ENCODE measurements at places on chromosomes 4 and X. TPM values are rescaled to one million over a fixed set of nuclear protein-coding genes. Genes with fewer than 3 reads are reported as not detected.

Gene NEIL3
- total RNA-seq, result 0.16 TPM

Gene PTPN13
- 3.4 TPM for total RNA-seq

Gene XAGE1A
- total RNA-seq, result not detected

Gene NALF2
- total RNA-seq, result 4.4 TPM

Gene MAGEB17
- 0.30 TPM for total RNA-seq

Gene BEND4
- not detected for total RNA-seq

Gene BGN
- total RNA-seq, result 175 TPM

Gene SSX2B
- total RNA-seq, result not detected

Gene FOXR2
- total RNA-seq, result not detected

Gene MUC7
- not detected for total RNA-seq

Gene TNMD
- 2.6 TPM for total RNA-seq

Gene UGT2B15
- not detected for total RNA-seq

Gene PCGF3
- total RNA-seq, result 24.3 TPM

DNA sequence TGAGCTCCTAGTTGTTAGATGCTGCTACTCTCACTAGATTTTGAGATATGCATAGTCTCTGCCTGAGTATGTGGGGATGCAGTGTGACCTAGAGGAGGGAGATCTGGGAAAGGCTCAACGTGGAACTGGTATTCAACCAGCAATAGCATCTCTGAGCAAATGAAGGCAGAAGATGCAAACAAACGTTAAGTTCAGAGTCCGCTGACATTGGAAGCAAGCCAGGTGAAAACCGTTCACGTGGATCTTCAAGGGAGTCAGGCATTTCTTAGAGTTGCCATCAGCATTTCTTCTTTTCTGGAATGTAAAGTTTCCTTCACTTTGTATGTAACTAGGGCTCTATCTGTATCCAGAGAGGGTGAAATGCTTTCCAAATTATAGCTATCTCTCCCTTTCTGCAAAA lies 59.9 kb downstream of the C4orf51 start:
- no peak for DNase-seq

DNA sequence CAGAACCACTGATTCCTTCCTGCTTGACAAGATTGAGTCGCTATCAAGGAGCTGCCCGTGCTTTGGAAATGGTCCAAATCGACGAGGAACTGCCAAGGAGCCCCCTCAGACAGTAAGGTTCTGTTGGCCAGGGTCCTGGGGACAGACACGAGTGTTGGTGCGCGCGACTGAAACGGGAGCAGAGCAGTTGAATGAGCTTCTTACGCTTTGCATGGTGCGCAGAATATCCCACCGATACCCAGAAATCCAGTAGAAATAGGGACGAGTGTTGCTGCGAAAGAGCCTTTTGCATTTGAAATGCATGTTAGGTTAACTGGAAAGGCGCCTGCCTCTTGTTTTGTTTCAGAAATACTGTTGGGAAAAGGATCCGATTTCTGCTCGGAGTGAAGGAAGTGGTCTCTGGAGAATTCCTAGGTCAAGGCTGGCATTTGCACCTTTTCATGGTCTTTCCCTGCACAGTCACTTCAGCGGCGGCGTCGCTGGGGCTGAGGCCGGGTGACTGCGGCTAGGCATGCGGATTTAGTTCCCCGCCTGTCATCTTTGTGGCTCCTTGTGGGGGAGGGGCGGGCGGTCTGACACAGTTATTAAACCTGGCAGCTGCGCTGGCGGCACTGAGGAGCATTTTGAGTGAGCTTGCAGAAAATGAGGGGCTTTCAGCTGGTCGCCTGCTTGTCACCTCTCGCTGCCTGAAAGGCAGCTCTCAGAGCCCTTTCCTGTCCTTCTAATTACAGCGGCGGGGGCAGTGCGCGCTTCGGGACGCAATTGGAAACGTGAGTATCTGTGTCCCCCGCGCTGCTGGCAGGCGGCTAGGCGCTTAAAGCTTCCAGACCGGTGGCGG lies 51.5 kb upstream of the TRIM2 start:
- DNase-seq, result peak; percentile 79

- no peak for DNase-seq
Observed at GRCh38 chr4:111937368-111937767, 207.9 kb upstream of the FAM241A start.

GRCh38 chrX:20128670-20129069 lies 12.0 kb upstream of the MAP7D2 start:
- DNase-seq, result no peak

DNA sequence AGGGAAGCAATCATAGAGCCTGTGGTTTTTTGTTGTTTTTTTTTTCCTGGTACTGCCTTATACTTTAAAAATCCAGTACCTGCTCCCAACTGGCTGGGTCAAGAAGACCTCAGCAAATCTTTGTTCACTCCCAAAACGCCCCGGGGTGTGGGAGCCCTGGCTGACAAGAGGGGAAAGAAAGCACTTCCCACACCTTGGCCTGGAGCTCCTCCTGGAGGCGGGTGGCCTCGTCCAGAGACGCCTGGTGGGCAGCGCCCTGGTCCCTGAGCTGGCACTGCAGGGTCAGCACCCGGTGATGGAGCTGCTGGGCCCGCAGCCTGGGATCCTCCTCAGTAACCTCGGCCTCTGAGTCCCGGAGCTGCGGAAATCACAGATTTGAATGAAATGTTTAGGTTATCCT lies 38.2 kb downstream of the C4orf50 start:
- peak; percentile 53 for DNase-seq

DNA sequence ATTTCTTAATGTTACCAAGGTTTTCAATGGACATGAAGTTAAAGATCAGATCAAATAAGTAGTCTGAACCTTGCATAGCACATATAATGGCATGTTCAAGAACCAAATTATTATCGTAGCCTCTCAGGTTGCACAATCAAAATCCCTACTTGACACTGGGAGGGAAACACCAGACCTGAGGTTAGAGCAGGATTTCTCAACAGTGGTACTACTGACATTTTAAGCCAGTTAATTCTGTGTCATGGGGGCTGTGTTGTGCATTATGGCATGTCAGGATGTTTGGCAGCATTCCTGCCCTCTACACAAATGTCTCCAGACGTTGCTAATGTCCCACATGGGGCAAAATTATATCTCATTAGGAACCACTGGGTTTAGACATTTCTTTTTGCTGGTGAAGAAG lies 20.8 kb downstream of the RLIM start:
- no peak for DNase-seq

- no peak for DNase-seq
Observed at GRCh38 chr4:59823311-59823710, 1376.8 kb upstream of the ADGRL3 start.

- DNase-seq, result no peak
Observed at GRCh38 chr4:138112389-138112788, 129.8 kb downstream of the SLC7A11 start.

DNA sequence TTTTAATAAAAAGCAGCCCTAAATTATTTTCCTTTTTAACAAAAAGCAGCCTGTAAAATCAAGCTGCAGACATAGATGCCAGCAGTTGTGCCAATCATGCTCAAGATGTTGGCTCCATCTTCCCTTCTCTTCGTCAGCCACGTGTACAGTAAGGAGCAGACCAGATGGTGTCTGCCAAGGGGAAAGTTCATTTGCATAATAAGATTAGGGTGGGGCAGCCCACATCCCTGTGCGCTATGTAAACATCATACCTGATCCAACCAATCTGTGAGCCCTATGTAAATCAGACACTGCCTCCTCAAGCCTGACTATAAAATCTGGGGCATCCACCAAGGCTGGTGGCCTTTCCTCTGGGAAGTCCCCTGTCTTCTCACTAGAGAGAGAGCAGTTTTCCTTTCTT lies 23.1 kb upstream of the C1GALT1C1 start:
- no peak for DNase-seq

DNA sequence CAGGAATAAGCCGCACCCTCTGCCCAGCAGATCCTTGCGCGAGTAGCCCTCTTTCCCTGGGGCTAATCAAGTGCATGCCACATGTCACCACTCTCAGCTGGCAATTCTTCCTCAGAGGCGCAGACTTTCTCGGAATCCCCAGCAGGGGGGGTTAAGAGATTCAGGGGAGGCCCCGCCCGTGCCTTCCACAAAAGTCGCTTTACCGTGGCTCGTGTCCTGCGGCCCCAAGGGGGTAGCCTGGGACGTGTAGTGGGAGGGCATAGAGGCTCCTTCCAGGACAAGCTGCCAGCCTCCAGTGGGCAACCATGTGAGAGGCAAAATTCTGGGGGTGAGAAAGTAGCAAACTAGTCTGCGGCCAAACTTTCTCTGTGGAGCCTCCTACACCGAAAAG lies 652 bp downstream of the SRPX start:
- no peak for DNase-seq

DNA sequence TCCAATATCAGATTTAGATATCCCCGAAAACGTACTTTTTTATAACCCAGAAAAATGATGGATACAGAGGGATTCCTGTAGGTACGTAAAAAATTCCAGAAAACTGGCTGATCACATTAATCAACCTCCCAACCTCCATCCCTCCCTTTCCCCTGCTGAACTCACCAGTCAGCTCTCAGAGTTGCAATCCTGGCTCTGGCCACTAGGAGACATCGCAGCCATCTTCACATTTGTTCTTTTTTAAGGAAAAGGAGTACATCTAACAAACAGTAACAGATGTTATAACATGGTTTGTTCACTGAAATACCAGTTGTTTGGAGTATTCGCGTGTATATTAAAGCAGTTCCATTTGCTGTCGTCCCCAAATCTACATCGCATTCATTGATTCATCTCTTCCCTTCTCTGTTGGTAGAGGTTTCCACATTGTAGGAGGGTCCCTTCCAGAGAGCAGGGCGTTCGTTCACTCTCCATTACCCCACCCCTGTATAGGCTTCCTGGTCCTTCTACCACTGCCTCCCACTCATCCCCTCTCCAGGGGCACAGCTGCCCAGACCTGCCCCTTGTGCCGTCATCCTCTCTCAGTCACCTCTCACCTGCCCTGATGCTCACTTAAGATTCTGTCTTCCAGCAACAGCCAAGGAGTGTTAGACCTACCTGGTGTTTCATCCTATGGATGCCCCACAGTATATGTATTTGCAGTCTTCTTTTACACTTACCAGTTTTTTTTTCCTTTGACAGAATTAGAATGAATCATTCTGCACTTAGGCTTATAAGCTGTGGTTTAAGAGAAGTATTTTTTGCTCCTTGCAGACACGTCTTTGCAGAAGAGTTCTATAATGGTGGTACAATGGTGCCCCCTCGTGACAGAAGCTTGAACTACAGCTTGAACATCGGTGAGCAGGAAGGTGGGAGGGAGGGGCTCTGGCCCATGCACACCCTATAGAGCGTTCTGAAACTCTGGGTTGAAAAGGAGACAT lies 36.8 kb upstream of the RAB40AL start:
- no peak for DNase-seq

DNA sequence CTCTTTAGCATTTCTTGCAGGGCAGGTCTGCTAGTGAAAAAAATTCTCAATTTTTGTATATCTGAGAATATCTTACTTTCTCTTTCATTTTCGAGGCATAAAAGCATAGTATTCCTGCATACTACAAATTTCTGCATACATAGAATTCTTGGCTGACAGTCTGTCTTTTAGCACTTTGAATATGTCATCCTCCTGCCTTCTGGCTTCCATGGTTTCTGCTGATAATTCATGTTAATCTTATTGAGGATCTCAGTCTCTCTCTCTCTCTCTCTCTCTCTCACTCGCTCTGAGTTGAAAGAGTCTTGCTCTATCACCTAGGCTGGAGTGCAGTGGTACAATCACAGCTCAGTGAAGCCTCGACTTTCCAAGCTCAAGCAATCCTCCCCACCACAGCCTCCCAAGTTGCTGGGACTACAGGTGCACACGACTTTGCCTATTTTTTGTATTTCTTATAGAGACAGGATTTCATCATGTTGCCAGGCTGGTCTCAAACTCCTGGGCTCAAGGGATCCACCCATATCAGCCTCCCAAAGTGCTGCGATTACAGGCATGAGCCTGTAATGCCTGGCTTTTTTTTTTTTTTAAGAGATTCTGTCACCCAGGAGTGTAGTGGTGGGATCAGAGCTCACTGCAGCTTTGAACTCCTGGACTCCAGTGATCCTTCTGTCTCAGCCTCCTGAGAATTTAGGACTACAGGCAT lies 161.3 kb downstream of the FNIP2 start:
- no peak for DNase-seq

- DNase-seq, result no peak
Observed at GRCh38 chr4:181173046-181173445, 1070.2 kb upstream of the TENM3 start.

GRCh38 chrX:131729295-131729694 lies 185.4 kb downstream of the OR13H1 start:
- peak; percentile 91 for DNase-seq

DNA sequence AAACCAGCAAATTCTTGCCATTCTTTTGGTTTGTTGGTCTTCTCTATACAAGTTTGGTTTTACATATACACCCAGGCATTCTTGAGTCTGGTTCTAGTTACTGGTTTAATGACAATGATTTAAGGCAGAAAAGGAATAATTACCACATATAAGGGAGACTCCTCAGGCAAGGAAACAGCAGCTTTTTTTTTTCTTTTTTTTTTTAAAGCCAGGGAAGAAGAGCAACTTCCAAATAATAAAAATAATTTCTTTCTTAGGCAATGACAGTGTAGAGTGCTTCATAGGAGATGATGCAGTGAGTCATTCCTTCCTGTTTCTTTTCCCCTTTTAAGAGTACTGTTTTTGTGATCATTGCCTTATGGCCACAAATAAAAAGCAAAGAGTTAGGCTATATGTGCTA lies 289.7 kb downstream of the DKK2 start:
- DNase-seq, result no peak

DNA sequence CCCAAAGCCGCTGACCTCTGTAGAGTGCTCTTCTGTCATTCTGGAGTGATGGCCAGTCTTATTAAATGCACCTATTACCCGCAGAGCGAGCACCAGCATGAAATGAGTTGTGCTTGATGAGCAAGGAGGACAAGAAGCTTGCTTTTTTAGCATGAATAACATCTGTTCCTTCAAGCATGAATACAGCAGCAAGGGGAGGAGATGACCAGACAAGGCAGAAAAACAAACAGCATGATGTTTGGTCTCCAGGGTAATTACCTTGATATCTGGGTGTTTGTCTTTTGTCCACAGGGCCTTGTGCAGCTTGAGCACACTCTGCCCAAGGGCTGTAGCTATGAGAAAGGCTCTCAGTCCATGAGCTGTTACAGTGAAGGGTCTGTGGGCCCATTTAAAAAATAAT lies 324.8 kb upstream of the DDX53 start:
- DNase-seq, result no peak

DNA sequence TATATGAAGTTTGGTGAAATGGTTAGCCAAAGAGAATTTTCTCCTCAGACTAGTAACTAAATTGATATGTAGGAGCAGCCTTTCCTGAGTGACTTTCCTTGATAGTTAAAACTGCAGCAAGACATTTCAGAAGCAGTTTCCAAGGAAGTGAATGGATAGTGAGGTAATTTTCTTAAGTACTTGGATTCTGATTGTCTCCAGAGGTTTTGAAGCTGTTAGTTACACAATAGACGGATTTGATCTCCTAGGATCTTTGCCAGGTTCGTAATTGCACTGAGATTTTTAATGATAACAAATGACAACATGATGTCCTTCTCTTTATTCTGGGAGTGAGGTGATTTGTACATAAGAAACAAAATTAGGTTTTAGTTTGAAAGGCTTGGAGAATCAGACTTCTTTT lies 29.2 kb downstream of the PRRG1 start:
- no peak for DNase-seq

DNA sequence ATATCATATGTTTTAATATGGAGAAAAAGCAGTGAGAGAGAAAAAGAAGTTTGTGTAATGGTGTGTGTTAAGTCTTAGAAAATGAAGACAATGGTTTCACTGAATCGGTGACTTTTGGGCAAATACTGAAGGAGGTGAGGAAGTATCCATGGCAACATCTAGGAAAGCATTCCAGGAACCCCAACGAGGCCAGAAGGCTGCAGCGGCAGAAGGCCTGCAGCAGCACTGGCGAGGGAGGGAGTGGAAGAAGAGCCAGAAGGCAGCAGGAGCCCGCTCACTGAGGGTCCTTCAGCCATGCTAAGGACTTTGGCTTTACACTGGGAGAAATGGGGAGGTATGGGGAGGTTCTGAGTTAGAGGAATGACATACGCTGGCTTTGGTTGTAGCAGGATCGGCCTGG lies 26.8 kb downstream of the COQ2 start:
- no peak for DNase-seq

Data from cardiac septum (tissue), 1 donor.